Activated CD4-positive, alpha-beta T cell treated with anti-CD3 and anti-CD28 coated beads for 4 hours (primary cell): ENCODE measurements at places on chromosomes 3 and 15.

DNA sequence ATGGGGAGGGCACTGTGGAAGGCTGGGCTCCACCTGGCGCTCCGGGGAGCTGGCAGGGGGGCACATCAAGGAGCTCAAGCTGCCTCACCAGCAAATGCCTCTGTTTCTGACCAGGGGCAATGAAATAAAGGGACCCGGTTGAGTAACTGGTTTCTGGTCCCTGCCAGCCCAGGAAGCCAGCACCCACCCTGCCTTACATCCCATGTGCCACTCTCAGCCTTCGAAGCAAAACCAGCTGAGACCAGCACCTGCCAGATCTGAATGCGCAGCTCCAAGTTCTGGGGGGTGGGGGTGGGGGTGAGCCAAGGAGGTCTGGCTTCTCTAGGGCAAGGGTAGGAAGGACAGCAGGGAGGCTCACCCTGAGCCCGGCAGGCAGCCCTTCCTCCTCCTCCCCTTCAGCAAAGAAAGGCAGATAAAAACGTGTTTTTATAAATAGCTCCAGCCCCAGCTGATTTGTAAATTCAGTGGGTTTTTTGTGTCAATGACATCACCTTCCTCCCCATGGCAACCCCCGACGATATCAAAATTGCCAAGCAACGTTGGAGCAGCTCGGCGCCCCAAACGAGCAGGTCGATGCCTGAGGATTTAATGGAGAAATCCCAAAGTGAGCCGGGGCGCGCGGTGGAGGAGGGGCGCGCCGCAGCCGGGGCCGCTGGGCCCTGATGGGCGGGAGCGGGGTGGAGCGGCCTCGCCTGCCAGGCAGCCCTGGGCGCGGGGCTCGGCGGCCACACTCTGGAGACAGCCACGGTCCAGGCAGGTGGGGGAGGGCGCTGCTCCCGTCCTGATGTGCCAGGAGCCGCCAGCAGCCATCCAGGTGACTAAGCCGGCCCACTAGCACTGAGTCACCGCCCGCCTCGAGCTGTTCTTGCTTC lies at the start of gene PAK6:
PAK6 (plus strand) TSS at position 532 of the 872 bp plus-strand sequence. CDS start 25,723 bp downstream, outside the sequence.
- peak; percentile 25 for DNase-seq

DNA sequence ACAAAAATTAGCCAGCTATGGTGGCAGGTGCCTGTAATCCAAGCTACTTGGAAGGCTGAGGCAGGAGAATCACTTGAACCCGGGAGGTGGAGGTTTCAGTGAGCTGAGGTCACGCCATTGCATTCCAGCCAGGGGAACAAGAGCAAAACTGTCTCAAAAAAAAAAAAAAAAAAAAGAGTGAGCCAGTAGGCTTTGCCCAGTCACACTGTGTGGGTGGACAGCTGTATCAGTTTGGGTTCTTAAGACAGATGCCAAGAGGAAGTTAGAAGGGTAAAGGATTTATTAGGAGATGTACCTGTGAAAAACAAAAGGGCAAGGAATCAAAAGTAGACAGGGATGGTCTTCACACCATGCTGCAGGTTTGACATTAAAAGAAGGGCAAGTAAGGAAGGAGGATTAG lies 86.1 kb upstream of the CGNL1 start:
- no peak for DNase-seq

- no peak for DNase-seq
These were observed 17.6 kb downstream of the THRB start for GRCh38 chr3:24476871-24477656.

- peak; percentile 3 for DNase-seq
These were observed 271.5 kb upstream of the DCBLD2 start for GRCh38 chr3:99172736-99173657.

- DNase-seq = peak; percentile 60
These were observed 2.2 kb upstream of the GRAMD2A start for GRCh38 chr15:72199721-72200212.

DNA sequence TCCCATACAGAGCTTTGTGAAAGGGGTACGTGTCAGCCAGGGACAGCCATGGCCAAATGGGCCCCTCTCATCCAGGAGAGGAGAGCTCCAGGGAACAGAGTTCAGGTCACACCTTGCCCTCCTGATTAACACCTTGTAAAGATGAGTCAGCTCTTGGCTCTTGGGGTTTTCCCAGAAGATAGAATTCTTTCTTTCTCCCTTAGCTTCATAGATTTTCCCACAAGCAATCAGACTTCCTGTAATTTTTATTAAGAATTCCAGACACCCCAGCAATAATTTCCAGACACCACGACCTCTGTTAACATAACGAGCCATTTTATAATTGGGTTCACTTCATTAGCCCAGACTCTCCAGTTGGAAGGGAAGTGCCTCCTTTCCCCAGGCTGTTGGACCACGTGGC lies 86.4 kb downstream of the LRTM1 start:
- DNase-seq = no peak

DNA sequence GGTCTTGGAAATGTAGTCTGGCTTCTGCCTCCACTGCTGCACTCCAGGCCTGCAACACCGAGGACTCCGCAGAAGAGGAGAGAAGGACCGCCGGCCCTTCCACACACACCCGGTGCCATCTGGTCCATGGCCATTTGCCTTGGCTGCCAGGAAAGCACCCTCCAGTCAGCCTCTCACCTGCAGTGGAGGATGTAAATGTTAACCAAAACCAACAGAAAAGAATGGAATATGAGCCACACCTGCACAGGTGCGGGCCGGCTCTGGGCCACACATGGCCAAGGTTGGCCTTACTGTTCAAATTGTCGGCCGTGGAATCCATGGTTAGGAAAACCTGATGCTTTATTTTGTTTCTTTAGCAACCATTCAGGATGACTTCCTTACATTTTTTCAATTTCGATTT lies 178.3 kb upstream of the C2CD4B start:
- no peak for DNase-seq

DNA sequence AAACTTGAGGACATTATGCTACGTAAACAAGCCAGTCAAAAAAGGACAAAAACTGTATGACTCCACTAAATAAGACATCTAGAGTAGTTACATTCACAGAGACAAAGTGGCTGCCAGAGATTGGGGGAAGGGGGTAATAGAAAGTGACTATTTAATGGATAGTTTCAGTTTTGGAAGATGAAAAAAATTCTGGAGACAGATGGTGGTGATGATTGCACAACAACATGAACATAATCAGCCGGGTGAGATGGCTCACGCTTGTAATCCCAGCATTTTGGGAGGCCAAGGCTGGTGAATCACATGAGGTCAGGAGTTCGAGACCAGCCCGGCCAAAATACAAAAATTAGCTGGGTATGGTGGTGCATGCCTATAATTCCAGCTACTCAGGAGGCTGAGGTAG lies 40.6 kb downstream of the DPP8 start:
- DNase-seq = no peak

- no peak for DNase-seq
These were observed 779.4 kb downstream of the TUSC7 start for GRCh38 chr3:117488983-117489382.

- no peak for DNase-seq
These were observed 19.0 kb upstream of the TRAK1 start for GRCh38 chr3:42071904-42072812.

DNA sequence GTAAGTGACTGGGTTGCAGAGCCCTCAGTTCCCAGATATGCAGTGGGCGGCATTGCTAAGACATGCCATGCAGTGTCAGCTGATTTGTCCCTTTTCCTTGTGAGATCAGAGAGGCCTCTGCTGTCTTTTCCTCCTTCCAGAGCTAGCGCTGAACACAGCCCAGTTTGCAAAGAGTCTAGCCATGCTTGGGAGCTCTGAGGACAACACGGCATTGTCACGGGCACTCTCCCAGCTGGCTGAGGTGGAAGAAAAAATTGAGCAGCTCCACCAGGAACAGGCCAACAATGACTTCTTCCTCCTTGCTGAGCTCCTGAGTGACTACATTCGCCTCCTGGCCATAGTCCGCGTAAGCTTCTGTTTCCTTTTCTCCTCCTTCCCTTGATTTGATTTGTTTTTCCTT lies 20.0 kb upstream of the SNX22 start:
- DNase-seq = no peak

DNA sequence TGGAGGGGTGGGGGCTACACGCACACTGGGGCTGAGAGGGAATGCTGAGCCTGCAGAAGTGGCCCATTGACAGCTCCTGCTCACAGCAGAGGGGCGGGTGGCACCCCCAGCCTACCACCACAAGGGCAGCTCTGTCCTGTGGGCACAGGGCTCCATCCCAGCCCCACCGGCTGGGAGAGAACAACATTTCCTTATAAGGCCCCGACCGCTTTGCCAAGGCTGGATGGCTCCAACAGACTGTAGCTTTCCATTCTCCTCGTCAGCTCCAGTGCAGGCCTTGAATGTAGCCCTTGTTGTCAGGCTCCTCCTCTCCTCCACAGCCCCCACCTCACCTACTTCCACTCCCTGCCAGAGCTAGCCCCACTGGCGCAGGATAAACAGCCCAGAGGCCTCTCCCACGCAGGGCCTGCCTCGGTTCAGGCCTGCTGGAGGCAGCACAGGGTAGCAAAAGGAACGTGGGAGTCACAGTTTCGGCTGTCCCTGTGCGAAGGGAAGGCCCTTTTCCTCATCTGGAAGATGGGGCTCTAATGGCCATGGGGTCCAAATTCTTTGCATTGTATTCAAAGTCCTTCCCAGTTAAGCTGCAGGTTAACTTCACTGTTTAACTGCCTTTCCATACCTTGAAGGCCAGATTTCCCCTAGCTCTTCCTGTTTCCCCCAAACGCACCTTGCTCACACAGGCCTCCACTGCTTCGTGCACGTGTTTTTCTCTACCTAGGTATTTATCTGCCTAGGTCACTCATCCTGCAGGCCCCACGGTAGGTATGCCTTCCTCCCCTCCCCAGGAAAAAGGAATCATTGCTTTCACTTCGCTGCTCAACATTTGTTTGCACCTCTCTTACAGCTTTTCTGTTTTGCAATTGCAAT lies 101.6 kb upstream of the LPP start:
- DNase-seq = no peak

GRCh38 chr15:100821327-100821726 lies 58.3 kb upstream of the ALDH1A3 start:
- DNase-seq = no peak

DNA sequence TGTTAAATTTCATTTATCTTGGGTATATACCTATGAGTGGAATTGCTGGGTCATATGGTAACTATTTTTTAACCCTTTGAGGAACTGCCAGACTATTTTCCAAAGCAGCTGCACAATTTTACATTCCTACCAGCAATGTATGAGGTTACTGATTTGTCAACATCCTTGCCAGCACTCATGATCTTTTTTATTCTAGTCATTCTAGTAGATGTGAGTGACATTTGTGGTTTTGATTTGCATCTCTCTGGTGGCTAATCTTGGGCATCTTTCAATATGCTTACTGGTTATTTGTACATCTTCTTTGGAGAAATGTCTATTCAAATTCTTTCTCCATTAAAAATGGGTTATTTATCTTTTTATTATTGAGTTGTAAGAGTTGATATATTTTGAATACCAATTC lies 21.3 kb upstream of the LRRC58 start:
- DNase-seq = no peak

- DNase-seq = no peak
These were observed 69.1 kb downstream of the PEX5L start for GRCh38 chr3:179967622-179968021.

- no peak for DNase-seq
These were observed 15.5 kb upstream of the ACAP2 start for GRCh38 chr3:195458316-195458717.

DNA sequence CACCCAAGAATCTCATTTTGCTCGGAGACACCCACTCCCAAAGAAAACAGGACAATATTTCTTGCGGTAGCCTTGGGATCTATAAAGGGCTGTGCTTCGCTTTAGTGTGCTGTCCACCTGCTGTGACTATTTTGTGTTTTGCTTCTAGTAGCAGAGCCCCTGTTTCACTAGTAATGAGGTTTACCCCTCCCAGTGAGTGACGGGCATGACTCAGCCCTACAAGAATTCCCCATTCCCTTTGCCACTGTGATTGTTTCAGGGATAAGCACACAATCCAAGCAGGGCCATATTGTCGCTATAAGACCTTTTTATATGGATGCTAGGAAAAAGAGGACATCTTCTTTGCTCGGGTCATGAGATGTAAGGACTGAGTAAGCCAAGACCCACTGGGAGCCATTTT lies 62.5 kb upstream of the FOXB1 start:
- no peak for DNase-seq
